ENCODE measurements at places on chromosomes 12 and 14.

DNA sequence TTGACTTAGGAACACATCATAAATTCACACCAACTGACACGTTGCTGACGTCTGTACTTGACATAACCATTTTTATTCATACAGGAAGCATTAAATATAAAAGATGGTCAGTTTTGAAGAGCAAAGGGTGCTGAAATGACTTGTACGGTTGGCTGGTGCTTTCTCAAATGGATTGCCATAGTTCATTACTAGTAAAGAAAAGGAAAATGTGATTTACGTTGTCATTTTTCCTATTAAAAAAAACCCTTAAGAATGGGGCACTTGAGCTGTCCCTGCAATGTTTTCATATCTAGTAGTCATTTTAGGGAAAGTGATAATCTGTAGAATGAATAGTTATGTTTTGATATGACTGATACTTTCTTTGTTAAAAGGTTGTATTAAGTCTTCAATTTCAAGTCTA lies 22.5 kb upstream of the MANSC4 start:
- DNase-seq: no peak

DNA sequence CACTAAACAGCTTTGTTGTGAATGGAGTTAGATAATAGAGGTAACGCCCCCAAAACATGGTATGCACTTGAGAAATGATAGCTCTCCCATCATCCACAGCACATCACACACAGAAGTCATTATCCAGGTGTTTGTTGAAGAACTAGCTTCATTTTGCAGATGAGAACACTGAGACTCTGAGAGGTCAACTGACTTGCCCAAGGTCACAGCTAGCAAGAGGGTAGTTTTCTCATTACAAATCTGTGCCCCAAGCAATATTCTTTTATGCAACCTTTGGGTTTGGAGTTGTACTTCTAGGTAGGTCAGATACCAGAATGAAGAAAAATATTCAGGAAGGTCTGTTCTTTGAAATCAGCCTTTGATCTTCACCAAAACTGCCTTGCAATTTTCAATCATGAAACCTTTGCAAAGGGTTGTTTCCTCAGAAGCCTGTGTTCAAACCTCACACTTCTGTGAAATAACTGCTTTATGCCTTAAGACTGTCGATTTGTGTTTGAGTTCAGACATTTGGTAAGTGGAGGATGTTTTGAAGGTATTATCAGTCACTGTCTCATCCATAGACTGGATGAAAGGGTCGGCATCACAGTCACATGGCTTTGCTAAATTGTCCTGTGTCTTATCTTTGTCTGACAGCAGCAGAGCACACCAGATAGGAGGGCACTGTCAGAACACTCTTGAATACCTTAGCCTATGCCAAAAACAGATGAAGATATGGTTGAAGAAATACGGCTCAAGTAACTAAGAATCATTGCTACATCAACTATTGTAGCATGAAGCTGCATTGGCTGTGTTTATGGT lies 233.2 kb upstream of the BTG1 start:
- no peak for DNase-seq

GRCh38 chr14:54603362-54603761 lies 36.4 kb downstream of the SAMD4A start:
- DNase-seq: no peak

DNA sequence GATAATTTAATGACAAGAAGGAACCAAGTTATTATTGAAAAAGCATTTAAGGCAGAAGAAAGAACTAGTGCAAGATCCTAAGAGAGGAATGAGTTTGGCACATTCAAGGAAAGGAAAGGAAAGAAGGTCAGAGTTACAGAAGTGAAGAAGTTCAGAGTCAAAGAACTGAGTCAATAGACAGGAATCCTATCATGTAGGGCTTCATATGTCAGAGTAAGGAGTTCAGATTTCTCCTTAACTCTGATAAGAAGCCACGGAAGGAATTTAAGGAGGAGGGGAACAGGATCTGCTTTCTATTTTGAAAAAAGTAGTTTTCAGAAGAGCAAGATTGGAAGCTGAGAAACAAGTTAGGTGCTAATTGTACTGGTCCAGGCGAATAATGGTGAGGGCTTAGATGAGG lies 223.1 kb upstream of the FOXN3 start:
- no peak for DNase-seq

- DNase-seq: no peak
These were observed 657.5 kb upstream of the TBX3 start for GRCh38 chr12:115341442-115341841.

DNA sequence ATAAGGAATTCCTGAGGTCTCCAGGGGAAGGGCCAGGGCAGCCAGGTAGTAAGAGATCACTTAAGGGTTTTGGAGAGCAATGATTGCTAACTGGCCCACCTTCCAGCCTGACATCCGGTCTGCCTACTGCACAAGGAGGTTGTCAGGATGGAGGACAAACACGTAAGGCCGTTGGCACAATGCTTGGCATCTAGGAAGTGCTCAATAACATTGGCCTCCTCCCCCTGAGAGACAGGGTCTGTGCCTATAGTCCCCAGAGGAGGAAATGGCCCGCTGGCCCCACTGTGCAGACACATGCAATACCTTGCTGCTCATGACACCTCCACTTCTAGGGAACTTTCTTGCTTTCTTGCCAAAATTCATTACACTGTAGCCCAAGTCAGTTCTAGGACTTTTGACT lies 73.2 kb downstream of the NTF3 start:
- DNase-seq: no peak

Data from HL-60 (cell line).